ENCODE measurements at places on chromosomes 11 and 22. TPM values are rescaled to one million over a fixed set of nuclear protein-coding genes. Genes with fewer than 3 reads are reported as not detected.

Gene TSGA10IP
- not detected for total RNA-seq

- no peak within 1 kb of the TSS for H3K4me3 ChIP-seq
- no peaks in the 10 kb centered on the region for H3K27me3 ChIP-seq
- no peaks in the 10 kb centered on the region for H3K36me3 ChIP-seq
- DNase-seq = peak; percentile 55
- peaks cover 19% of the 10 kb centered on the region for H3K4me1 ChIP-seq
Observed at GRCh38 chr11:111918390-111919256, at the start of gene C11orf52. TSS of gene C11orf52 (plus strand) at chr11:111918913. CDS start at chr11:111918973, 60 bp downstream.

Gene C11orf86
- total RNA-seq = not detected

Gene TMEM132A
- total RNA-seq = 164 TPM

Gene GLB1L2
- total RNA-seq = 5.0 TPM

- no peaks in the 10 kb centered on the region for H3K27me3 ChIP-seq
- H3K4me3 ChIP-seq = no peak overlapping the region
- H3K4me1 ChIP-seq = peaks cover 4% of the 10 kb centered on the region
- DNase-seq = no peak
Observed at GRCh38 chr11:19453651-19454257, 213.0 kb upstream of the E2F8 start.

- H3K27ac ChIP-seq = no peak overlapping the region
- H3K4me1 ChIP-seq = peaks cover 3% of the 10 kb centered on the region
- H3K4me3 ChIP-seq = no peak overlapping the region
- DNase-seq = no peak
- no peaks in the 10 kb centered on the region for H3K27me3 ChIP-seq
Observed at GRCh38 chr11:104668797-104669463, 229.3 kb downstream of the CASP12 start.

DNA sequence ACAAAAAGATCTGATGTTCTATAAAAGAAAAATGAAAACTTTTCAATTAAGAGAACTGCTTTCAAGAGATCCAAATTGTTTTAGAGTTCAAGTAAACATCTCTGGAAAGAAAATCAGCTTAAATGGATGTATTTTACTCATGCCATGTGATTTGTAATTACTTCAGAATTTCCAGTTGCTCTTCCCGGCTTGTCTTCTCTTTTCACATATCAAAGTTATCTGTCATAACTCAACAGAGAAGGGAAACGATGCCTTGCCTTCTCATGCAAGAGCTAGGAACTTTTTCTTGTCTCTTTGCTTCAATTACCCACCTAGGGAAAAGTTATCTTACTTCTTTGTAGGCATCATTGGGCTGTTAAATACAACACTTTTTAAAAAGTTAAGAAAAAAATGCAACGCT is 255.2 kb upstream of the POU2AF2 start:
- H3K27me3 ChIP-seq = no peaks in the 10 kb centered on the region
- H3K36me3 ChIP-seq = no peaks in the 10 kb centered on the region
- no peaks in the 10 kb centered on the region for H3K4me1 ChIP-seq
- no peak for DNase-seq
- H3K4me3 ChIP-seq = no peak overlapping the region
- no peak overlapping the region for H3K27ac ChIP-seq
